ENCODE measurements at places on chromosomes 12 and 14.

GRCh38 chr12:105409801-105410471 is 79.4 kb downstream of the C12orf75 start:
- no peak for DNase-seq

DNA sequence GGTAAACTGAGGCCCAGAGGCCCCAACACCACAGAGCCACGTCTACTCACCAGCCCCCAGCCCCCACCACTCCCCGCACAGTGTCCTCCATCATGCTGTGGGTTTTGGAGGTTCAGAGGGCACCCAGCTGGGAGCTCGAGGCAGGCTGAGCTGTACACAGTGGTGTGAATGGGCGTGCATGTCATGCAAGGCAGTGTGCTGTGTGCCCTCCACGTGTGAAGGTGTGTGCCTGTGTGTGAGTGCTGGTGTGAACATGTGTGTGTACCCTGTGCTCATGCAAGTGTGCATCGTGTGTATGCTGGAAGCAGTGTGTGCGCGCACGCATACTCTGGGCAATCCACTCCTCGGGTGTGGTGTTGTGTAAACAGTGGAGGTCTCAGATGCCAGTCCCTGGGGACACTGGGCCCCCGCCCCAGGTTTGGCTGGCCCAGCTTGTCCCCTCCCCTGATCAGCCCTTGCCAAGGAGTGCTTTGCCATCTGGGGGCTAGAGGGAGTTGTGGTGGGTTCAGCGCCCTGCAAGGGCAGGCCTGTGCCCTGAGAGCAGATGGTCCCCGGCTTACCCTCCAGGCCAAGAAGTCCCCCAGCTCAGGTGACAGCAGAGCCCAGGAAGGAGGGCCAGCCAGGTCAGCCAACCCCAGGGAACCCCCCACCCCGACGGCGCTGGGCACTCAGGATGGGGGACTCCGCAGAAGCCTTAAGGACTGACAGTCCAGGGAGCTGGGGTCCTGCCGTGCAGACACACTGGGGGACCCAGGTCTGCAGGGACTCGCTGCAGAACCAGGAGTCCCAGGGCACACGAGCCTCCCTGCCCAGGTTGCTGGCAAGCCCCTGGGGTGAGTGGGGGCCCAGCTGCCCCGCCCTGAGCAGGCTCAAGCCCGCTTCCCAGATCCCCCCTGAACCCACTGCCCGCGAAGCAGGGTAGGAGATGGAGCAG is 23.8 kb upstream of the GPR132 start:
- DNase-seq = no peak

DNA sequence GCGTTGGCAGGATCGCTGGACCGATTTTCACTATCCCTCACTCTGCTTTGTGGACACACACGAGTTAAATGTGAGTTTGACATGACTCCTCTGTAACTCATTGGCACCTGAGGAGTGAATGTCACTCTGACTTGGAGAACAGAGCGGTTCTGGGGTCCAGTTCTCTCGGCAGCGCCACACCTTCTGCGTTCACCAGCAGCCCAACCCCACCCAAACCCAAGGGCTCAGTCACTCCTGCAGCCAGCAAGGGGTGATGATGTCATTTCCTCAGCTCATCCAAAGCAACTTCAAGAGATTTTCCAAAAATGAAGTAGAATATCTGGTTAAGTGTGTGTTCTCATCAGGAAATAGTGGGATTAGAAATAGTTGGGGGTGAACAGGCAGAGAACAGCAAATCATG is 36.3 kb downstream of the ADGRD1 start:
- no peak for DNase-seq

DNA sequence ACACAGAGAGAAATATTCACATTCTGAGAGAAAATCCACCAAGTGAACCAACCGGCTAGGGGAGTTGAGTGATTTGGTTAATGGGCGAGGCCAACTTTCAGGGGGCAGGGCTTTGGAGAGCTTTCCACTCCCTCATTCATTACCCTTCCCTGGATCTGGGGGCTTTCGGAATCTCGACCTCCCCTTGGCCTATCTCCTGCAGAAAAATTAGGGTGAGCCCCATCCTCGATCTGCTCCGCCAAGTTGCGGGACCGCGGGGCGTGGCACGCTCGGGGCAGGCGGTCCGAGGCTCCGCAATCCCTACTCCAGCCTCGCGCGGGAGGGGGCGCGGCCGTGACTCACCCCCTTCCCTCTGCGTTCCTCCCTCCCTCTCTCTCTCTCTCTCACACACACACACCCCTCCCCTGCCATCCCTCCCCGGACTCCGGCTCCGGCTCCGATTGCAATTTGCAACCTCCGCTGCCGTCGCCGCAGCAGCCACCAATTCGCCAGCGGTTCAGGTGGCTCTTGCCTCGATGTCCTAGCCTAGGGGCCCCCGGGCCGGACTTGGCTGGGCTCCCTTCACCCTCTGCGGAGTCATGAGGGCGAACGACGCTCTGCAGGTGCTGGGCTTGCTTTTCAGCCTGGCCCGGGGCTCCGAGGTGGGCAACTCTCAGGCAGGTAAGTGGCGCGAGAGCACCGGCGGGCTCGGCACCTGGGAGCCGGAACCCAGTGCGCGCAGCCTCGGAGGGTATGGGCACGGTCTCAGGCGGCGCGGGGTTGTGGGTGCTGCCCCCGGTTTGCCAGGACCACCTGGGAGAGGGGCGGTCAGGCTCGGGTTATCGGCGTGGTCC is at the start of gene ERBB3:
Gene ERBB3 (plus strand): TSS at position 443 of the 833 bp plus-strand sequence. CDS start 136 bp downstream, at position 579.
- DNase-seq = peak; percentile 76

DNA sequence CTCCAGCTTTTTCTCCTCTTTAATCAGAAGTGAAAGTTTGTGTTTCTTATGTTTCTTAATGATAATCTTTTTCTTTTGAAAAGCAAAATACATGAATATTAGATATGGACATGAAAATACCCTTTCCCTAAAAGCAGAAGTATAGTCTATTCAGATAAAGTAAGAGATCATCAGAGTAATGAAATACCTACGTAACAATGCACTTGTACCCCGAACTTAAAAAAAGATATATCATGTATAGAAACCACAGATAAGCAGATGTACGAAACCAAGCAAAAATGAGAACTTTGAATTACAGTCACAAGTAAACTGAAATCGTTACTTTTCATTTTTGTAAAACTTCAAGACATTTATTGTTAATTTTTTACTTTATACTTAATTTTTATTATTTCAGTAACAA is 1.5 kb upstream of the GPR65 start:
- no peak for DNase-seq
